ENCODE measurements at places on chromosomes 3 and 15. TPM values are rescaled to one million over a fixed set of nuclear protein-coding genes. Genes with fewer than 3 reads are reported as not detected.

The DNAJC19 gene
- 63.0 TPM for total RNA-seq

- H3K4me3 ChIP-seq, result no peak overlapping the region
- H3K4me1 ChIP-seq, result peaks cover 24% of the 10 kb centered on the region
- H3K27ac ChIP-seq, result no peak overlapping the region
- no peaks in the 10 kb centered on the region for H3K36me3 ChIP-seq
Measured at GRCh38 chr3:78754066-78754743, 1013.6 kb downstream of the ROBO1 start.

- DNase-seq, result no peak
- peak overlapping the region; percentile 15 for H3K27ac ChIP-seq
- peaks cover 46% of the 10 kb centered on the region for H3K4me1 ChIP-seq
- H3K27me3 ChIP-seq, result no peaks in the 10 kb centered on the region
- no peaks in the 10 kb centered on the region for H3K36me3 ChIP-seq
Measured at GRCh38 chr3:29746163-29746760, 465.4 kb downstream of the RBMS3 start.

- peaks cover 24% of the 10 kb centered on the region for H3K4me1 ChIP-seq
- H3K27me3 ChIP-seq, result no peaks in the 10 kb centered on the region
- H3K27ac ChIP-seq, result peak within 1 kb of the TSS; percentile 95
- H3K36me3 ChIP-seq, result no peaks in the 10 kb centered on the region
- peak; percentile 43 for DNase-seq
- H3K4me3 ChIP-seq, result peak within 1 kb of the TSS; percentile 88
Measured at GRCh38 chr15:40470423-40471104, at the start of gene CHST14. TSS of gene CHST14 (plus strand) at chr15:40470984. CDS start at chr15:40471214, 230 bp downstream.

The ATP13A3 gene
- 74.6 TPM for total RNA-seq

GRCh38 chr3:134376786-134377426 lies 2.7 kb upstream of the AMOTL2 start:
- peaks cover 26% of the 10 kb centered on the region for H3K27me3 ChIP-seq
- H3K4me3 ChIP-seq, result peak overlapping the region; percentile 97
- no peak for DNase-seq
- no peak overlapping the region for H3K27ac ChIP-seq
- no peaks in the 10 kb centered on the region for H3K36me3 ChIP-seq
- peaks cover 34% of the 10 kb centered on the region for H3K4me1 ChIP-seq

GRCh38 chr3:112133626-112134334 lies 732 bp upstream of the GCSAM start:
- H3K36me3 ChIP-seq, result peaks cover 5% of the 10 kb centered on the region
- DNase-seq, result no peak
- no peak overlapping the region for H3K4me3 ChIP-seq

The ATP1B3 gene
- total RNA-seq, result 123 TPM

The LRRIQ4 gene
- total RNA-seq, result 0.16 TPM

The SAXO2 gene
- total RNA-seq, result 3.9 TPM

- no peaks in the 10 kb centered on the region for H3K27me3 ChIP-seq
- no peak overlapping the region for H3K27ac ChIP-seq
- H3K4me3 ChIP-seq, result no peak overlapping the region
Measured at GRCh38 chr3:124385996-124386395, 344.3 kb upstream of the UMPS start.

DNA sequence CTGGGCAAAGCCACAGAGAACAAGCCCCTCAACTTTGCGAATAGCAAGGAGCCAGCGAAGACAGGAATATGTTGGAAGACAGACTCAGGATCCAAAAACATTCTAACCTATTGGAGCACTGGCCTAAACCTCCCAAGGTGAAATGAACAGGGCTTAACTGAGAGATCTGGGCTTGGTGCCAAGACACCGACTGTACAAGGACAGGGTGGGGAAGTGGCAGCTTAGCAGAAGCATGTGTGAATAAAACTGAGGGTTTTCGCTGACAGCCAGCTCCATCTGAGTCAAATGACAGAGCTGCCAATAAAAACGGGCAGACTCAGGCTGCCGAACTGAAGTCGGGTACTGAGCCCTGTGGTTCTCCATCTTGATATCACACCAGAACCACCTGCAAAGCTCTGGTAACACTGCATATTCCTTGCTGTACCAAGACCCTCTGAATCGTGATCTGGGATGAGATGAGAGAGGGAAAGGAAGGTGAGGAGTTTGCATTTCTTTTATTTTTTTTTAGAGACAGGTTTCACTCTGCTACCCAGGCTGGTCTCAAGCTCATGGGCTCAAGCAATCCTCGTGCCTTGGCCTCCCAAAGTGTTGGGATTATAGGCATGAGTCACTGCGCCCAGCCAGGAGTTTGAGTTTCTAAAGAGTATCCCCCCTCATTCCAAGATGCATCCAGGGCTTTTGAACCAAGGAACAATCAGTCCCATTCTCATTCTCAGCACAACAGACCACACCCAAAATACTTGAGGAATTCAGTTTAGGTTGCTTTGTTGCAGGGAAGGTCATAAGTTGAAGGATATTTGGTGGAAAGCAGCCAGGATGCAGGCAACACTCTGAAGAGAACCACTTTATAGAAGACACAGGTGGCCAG lies 6.0 kb upstream of the PLCB2 start:
- no peaks in the 10 kb centered on the region for H3K36me3 ChIP-seq
- H3K4me1 ChIP-seq, result peaks cover 9% of the 10 kb centered on the region

GRCh38 chr15:60582370-60583036 lies 103.6 kb upstream of the ICE2 start:
- DNase-seq, result no peak
- H3K4me3 ChIP-seq, result no peak overlapping the region
- peaks cover 19% of the 10 kb centered on the region for H3K4me1 ChIP-seq
- no peak overlapping the region for H3K27ac ChIP-seq

DNA sequence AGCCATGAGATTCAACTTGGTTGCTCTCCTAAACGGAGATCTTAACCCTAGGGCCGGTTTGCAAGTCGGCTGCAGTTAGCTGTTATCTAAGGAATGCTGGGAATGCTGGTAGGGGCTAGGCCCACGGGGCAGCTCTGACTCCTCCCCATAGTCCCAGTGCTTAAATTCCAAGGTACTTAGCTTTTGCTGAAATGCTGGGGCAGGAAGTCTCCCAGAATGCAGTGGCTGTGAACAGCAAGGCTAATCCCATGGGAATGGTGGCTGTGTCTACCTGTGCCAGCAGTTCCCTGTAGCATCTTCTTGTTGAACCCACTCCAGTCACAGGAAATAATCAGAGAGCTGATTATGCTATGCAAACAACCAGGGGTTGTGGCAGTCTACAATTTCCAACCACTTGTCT lies 102.5 kb upstream of the TJP1 start:
- H3K4me3 ChIP-seq, result no peak overlapping the region
- H3K4me1 ChIP-seq, result peaks cover 14% of the 10 kb centered on the region
- H3K27me3 ChIP-seq, result peaks cover 5% of the 10 kb centered on the region

The OIP5 gene
- 25.2 TPM for total RNA-seq

GRCh38 chr3:39519103-39519502 lies 51.6 kb downstream of the MOBP start:
- no peak for DNase-seq
- H3K4me3 ChIP-seq, result no peak overlapping the region
- peaks cover 32% of the 10 kb centered on the region for H3K27me3 ChIP-seq
- H3K27ac ChIP-seq, result no peak overlapping the region

DNA sequence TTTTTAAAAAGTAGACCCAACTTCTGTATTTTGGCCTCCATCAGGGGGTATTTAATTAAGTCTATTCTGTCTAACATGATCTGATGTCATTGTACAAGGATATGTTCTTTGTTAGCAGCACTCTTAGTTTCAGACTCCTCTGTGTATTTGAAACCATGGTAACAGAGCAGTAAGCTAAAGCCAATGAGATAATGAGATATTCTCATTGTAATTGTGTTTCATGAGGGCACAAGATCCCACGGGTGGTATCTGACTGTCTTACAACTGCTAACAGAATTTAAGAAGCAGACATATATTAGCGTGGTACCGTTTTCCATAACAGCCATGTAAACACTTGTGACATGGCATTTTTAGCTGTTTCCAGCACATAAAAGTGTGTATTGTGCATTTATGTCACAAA lies 251.2 kb upstream of the VEPH1 start:
- no peaks in the 10 kb centered on the region for H3K27me3 ChIP-seq
- H3K27ac ChIP-seq, result peak overlapping the region; percentile 59
- DNase-seq, result no peak
- H3K4me3 ChIP-seq, result peak overlapping the region; percentile 2
- no peaks in the 10 kb centered on the region for H3K36me3 ChIP-seq

The GOLGA6L24 gene
- not detected for total RNA-seq

The SHF gene
- 55.0 TPM for total RNA-seq

DNA sequence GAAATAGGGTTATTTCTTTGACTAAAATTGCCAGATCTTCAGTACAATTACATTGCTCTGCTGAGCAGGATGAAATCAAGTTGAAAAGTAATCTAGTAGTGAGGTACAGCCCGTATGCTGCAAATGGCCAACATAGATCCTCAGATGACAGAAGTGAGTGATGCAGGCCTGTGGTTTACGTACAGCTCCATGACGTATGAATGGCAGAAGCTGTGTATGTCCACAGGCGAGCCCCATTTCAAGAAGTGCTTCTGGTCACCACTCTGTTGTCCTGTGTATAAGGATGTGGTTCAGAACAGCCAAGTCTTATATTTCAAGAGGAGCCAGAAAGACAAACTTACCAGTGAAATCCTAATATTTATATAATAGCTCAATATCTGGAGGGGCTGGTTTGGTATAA lies 9.2 kb downstream of the CD86 start:
- H3K27ac ChIP-seq, result no peak overlapping the region
- H3K27me3 ChIP-seq, result no peaks in the 10 kb centered on the region
- H3K4me1 ChIP-seq, result peaks cover 13% of the 10 kb centered on the region
- H3K36me3 ChIP-seq, result no peaks in the 10 kb centered on the region
- no peak overlapping the region for H3K4me3 ChIP-seq

DNA sequence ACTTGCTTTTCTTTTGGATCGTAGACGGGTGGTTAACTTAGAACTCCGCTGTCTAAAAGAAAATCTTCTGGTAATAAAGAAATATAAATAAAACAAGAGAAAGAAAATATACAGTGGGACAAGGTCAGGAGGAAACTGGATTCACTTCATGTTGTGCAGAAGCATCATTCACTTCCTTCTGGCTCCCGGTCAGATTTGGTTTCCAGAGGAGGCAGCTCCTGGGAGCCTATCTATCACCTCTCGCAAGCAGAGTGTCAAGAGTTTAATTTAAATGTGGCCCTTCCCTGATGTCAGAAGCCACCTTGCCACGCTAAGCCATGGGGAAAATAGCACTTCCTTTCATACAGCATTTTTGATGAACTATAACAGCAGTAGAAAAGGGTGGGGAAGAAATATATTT lies 139.1 kb downstream of the NSMCE3 start:
- peaks cover 21% of the 10 kb centered on the region for H3K4me1 ChIP-seq
- DNase-seq, result no peak
- H3K36me3 ChIP-seq, result no peaks in the 10 kb centered on the region
- H3K27me3 ChIP-seq, result peaks cover 11% of the 10 kb centered on the region
- no peak overlapping the region for H3K4me3 ChIP-seq

The HES1 gene
- total RNA-seq, result 32.6 TPM

- no peak overlapping the region for H3K27ac ChIP-seq
- DNase-seq, result no peak
- H3K4me1 ChIP-seq, result peaks cover 4% of the 10 kb centered on the region
- H3K36me3 ChIP-seq, result no peaks in the 10 kb centered on the region
- peaks cover 31% of the 10 kb centered on the region for H3K27me3 ChIP-seq
Measured at GRCh38 chr3:139695426-139696313, 17.9 kb upstream of the NMNAT3 start.

DNA sequence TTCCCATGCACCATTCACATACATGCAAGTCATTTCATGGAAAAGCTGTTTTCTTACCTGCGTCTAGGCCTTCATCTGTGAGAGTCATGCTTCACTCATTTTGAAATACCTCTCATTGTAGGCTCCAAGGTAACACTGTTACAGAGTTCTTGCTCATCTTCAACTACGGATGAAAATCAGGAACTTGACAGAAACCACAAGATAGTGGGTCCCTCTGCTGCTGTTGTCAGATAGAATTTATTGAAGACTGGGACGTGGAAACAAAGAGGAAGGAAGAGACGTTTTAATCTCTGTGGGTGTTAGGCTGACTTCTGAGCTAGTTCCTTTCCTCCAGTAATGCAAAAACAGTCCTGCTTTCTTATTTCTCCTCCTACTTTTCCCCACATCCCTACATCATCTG lies at the start of gene P2RY14:
TSS of gene P2RY14 (minus strand) at position 313 of the 400 bp plus-strand sequence. CDS start 64,226 bp downstream, outside the sequence.
- no peaks in the 10 kb centered on the region for H3K4me1 ChIP-seq
- H3K27ac ChIP-seq, result no peak within 1 kb of the TSS
- H3K36me3 ChIP-seq, result no peaks in the 10 kb centered on the region
- DNase-seq, result no peak

The TRPM1 gene
- not detected for total RNA-seq

- H3K27ac ChIP-seq, result no peak overlapping the region
- no peaks in the 10 kb centered on the region for H3K27me3 ChIP-seq
- peaks cover 36% of the 10 kb centered on the region for H3K4me1 ChIP-seq
- peaks cover 18% of the 10 kb centered on the region for H3K36me3 ChIP-seq
- DNase-seq, result no peak
- peak overlapping the region; percentile 9 for H3K4me3 ChIP-seq
Measured at GRCh38 chr3:123153125-123154019, 48.4 kb upstream of the SEC22A start.

Measured in neural crest cell (in vitro differentiated cells).